ENCODE measurements at places on chromosomes 11 and 22.

GRCh38 chr22:44671742-44672141 lies 30.3 kb upstream of the PRR5 start:
- no peak for DNase-seq

- DNase-seq: no peak
Observed at GRCh38 chr11:103420593-103420992, 311.4 kb downstream of the DYNC2H1 start.

DNA sequence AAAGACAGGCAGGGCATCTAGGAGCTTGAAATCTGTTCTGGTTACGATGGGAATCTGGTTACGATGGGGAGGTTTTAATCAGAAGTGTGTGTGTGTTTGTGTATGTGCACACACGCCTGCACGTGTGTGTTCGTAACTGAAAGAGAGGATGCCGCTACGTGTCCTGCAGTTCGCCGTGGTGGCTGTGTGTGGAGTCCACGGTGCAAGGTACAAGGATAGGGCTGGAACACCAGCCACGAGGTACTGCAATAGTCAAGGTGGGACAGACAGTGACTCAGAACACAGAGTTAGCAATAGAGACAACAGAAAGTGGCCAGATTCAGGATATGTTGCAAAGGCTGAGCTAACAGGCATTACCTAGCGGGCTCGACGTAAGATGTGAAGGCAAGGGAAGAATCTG lies 46.7 kb downstream of the IGSF9B start:
- DNase-seq: no peak

GRCh38 chr11:62855571-62856332 lies 16.4 kb upstream of the WDR74 start:
- DNase-seq: peak; percentile 98

DNA sequence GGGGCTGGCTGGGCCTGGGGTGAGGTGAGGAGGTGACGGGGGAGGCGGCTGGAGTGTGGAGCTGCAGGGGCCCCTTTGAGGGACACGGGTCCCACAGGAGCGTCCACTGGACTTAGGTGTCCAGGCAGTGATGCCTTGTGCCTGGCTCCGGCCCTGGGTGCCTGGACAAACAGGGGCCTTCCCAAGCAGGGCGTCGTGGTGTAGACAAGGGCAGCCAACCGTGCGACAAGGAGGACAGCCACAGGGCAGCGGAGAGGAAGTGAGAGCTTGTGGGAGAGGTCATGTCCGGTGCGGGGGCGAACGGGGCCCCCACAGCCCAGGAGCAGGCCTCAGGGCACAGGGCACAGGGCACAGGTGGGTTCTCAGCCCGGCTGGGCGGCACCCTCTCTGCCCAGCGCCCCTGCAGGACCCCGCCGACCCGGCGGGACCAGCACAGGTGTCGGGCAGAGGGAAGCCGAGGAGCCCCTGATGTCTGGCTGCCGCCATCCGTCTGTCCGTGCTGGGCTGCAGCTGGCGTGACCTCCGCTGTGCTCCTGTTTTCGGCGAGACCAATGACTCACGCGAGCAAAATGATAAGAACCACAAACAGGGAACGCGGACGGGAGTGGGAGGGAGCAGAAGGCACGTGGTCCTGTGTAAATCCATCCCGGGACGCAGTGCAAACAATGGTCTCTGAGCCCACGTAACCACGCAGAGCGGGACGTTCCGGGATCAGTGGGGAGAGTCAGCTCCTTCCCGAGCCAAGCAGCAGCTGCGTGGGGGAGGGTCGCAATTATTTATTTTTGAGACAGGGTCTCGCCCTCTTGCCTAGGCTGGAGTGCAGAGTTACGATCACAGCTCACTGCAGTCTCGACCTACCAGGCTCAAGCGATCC lies 49.1 kb upstream of the A4GALT start:
- DNase-seq: no peak

DNA sequence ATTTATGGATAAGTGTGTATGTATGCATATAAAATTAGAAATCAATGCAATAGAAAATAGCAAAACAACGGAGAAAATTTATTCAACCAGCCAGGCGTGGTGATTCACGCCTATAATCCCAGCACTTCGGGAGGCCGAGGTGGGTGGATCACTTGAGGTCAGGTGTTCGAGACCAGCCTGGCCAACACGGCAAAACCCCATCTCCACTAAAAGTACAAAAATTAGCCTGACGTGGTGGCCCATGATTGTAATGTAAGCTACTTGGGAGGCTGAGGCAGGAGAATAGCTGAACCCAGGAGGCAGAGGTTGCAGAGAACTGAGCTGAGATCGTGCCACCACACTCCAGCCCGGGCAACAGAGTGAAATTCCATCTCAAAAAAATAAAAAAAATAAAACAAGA lies 5.5 kb downstream of the KRTAP5-6 start:
- no peak for DNase-seq

DNA sequence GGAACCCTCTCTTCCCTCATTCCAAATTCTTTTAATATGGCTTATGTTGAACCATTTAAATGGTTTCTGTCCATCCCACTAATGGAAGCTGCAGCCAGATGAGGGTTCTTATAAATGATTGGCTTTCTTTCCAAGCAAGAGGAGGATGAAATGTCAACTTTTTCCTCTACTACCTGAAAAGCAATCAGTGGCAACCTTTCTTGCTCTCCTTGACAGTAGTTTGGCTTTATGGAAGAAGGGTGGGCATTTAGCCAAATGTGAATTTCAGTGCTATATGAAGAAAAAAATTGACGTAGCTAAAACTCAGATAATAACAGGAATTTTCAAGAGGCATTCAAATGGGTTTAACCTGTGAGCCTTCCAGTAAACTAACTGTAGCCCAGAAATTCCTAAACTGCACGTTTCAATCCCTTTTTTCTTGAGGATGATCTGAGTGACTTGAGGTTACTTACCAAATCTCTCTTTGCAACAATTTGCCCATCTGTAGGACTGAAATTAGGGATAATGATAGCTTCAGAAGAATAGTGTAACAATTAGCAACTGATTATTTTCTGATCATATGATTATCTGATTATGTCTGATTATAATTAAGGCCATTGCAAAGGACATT lies 90.9 kb downstream of the EXT2 start:
- no peak for DNase-seq

- DNase-seq: no peak
Observed at GRCh38 chr11:65854852-65855837, 2.8 kb downstream of the CFL1 start.

DNA sequence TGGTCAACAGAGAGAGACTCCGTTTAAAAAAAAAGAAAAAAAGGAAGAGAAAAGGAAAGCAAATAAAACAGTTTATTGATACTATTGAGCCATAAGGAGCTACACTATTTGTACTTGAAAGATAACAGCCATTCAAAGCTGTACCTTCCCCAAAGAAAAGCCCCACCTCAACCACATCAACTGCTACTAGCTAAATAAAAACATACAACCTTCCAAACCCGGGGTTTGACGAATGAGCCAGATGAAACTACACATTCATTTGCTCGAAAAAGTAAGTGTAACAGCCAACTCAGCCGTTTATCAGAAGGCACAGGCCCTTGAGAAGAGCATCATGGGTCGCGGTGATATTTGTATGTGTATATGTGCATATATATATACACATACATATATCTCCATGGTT lies 78.4 kb downstream of the SIK3 start:
- DNase-seq: no peak

GRCh38 chr11:63490551-63491239 lies at the start of gene PLAAT5:
PLAAT5 (minus strand) TSS chr11:63491167; CDS start chr11:63491034, 133 bp downstream.
- no peak for DNase-seq

DNA sequence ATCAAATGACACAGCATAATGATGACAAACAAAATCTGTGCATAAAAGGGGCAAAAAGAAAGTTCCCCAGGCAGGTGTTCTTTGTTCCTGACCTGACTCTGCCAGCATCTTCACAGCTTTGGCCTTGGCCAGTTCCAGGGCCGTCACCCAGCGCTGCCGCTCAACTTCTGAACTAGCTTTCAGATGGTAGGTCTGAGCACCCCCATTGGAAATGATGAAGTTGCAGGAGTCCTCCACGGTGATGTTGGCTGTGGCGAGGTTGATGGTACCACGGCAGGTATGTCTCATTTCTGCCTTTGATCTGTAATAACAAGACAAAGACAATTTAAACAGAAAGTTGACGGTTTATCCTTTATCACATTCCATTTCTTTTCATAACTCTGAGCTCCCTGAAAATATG lies 5.3 kb downstream of the OSBP start:
- DNase-seq: no peak

DNA sequence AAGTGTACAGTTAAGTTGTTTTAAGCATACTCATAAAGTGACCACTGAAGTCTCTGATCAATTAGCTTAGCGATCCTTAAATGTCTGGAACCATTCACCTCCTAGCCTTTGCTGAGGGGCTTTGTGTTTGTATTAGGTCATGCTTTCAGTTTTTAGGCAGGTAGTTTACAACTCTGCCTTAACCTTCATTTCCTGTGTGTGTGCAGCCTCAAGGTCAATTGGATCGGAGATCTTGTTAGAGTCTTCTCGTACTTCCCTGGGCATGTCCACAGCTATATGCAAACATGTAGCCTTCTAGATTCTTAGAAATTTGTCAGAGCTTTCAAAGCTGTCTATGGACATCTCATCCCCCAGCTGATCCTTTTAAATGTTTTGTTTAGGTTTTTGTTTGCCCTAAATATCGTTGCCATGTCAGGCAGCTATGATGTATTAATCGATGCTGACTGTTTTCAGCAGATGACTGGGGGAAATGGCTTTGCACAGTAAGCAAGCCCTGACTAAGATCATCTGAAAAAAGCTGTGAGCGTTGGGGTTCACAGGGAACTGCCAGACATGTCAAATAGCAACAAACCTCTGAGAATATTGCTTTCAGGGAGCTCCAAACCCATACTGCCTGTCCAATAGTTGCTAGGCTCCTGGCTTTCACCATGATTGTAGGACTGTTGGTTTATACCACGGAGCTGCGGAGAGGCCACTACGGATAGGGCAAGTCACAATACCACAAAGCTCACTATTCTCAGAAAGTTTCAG lies 45.6 kb downstream of the GLYAT start:
- DNase-seq: no peak

DNA sequence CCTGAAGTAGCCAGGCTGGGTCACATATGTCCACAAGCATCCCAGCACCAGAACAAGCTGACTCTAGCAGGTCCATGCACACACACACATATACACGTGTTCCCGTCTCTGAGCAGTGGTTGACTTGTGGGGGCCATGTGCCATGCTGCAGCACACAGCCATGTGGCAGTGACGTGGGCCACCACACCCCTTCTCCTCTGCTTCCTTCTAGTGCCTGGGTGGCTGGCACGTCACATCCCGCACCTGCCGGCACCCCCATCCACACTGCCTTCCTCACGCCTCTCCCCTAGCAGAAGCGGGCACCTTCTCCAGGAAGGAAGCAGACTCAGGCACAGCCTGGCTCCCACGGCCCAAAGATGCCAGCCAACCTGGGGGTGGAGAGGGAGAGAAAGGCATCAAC lies 9.5 kb downstream of the SYT7 start:
- DNase-seq: no peak

DNA sequence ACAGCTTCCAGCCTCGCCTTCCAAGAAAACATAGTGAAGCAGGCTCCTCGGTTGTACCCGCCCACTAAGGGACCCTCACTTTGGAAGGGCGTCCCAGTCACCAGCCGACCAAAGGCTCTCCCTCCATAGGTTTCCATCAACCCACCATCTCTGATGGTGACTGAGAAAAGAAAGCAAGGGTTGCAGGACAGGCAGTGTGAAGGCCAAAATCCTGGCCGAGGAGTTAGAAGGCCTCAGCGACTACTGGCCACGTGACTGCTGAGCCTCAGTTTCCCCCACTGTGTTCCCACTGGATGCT lies 2.7 kb downstream of the FXYD6 start:
- DNase-seq: no peak

GRCh38 chr22:27295040-27295439 lies 506.5 kb downstream of the MN1 start:
- no peak for DNase-seq

GRCh38 chr11:88340366-88340935 lies 2.9 kb upstream of the CTSC start:
- DNase-seq: no peak

GRCh38 chr11:45094958-45095690 lies 51.3 kb upstream of the PRDM11 start:
- no peak for DNase-seq

DNA sequence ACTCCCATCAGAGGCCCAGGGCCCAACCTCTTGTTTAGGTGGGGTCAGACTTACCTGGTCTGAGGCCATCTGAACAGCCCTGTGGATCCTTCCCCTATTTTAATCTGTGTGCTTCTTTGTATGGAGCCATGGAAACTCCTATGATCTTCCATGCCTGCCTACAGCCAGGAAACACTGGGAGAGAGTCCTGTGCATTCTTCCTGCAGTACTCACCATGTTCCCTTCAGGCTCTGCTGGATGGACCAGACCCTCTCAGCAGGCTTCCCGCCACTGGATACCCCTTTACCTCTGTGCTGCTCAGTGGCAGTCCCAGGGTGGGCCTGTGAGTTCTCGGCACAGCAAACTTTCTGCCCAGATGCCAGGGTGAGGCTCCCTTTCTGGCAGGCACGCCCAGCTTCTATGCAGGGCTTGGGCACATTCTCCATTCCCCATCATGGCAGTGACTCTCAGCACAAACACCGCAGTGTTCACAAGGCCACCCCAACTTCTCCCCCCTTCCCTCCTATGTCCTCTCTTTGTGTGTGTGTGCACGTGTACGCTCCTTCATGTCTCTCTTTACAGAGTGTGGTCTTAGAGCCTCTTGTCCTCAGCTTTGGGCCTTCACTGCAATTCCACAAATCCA lies 34.8 kb downstream of the NEU3 start:
- no peak for DNase-seq

DNA sequence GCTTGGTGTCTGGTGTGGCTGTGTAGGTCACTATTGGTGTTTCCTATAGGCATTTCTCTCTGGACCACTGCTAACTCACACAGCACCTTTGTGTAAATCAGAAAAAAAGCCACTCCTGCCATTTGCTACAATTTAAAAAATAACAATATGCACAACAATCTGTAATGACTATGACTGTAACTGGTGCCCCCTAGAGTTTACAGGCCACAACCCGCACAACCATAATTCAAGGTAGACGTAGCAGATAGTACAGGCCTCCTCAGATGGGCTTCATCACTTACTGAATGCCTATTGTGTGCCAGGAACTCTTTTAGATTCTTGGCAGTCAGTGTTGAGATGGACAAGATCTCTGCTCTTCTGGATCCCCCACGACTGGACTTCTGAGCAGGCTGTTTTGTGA lies 47.7 kb downstream of the SYT9 start:
- no peak for DNase-seq

- no peak for DNase-seq
Observed at GRCh38 chr11:105740164-105740903, 130.5 kb downstream of the GRIA4 start.

GRCh38 chr11:65329944-65330403 lies 3.7 kb upstream of the DPF2 start:
- peak; percentile 90 for DNase-seq

GRCh38 chr11:66848671-66849500 lies 5.6 kb downstream of the RCE1 start:
- DNase-seq: no peak

DNA sequence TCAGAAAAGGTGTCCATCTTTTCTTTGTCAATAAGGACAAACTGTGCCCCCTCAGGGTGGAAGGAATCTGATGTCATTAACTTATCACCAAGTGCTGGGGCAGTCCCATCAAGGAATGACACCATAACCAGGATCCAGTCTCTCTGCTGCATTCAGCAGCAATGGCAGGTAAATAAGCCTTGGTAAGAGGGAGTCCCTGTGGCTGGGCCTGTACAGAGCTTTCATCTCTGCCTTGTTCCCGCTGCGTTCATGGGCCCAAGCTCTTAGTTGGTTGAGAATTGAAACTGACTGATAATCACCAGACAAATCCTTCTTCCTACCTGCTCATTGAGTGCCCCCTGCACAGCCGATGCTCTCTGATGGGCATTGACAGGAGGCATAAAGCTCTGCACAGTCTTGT lies 22.7 kb downstream of the EIF3F start:
- no peak for DNase-seq

All from activated CD4-positive, alpha-beta T cell treated with anti-CD3 and anti-CD28 coated beads, Interleukin-2, amount 50 U/mL, for 24 hours (primary cell).